ENCODE measurements at places on chromosomes 3 and 15.
A peak's percentile ranks its signal among the peaks of the same experiment; 100 is the strongest.

- DNase-seq, result no peak
These were observed 31.1 kb downstream of the ACKR4 start for GRCh38 chr3:132628157-132628556.

- no peak for DNase-seq
These were observed 76.3 kb downstream of the DTWD1 start for GRCh38 chr15:49697121-49697520.

DNA sequence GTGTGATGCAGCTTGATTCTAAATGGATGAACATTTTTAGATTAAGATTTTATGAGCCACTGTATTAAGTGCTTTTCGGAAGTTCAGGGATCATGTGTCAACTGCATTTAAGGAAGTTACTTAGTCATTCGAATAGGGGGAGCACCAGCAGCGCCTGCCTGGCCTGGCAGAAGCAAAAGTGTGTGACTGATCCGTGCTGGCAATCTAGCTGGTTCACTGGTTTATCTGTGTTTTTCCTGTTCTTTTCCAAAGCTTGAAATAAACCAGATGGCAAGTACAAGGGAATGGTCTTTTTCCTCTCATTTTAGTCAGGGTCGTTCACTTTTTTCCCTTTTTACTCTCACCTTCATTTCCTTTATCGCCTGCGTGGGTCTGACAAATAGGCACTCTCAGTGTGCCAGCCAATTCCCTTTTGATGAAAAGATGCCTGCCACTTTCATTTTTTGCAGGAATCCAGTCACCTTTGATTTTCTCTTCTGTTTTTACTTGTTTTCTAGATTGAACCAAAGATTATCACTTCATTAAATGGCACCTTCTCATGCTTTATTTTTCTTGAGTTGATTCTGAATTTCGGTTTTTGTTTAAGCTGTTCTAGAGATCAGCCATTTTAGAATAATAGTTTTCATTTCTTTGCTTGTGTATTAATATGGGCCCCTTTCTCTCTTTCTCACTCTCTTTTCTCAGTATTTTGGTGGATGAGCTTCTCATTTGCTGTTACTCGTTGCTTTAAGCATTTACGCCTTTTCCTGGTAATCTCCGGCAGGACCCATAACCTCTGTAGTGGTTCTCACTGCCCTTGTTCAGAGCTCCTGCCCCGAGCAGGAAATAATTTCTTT, 2.8 kb downstream of the ABHD2 start:
- DNase-seq, result no peak

- DNase-seq, result no peak
These were observed 11.0 kb upstream of the KNG1 start for GRCh38 chr3:186705882-186706780.

DNA sequence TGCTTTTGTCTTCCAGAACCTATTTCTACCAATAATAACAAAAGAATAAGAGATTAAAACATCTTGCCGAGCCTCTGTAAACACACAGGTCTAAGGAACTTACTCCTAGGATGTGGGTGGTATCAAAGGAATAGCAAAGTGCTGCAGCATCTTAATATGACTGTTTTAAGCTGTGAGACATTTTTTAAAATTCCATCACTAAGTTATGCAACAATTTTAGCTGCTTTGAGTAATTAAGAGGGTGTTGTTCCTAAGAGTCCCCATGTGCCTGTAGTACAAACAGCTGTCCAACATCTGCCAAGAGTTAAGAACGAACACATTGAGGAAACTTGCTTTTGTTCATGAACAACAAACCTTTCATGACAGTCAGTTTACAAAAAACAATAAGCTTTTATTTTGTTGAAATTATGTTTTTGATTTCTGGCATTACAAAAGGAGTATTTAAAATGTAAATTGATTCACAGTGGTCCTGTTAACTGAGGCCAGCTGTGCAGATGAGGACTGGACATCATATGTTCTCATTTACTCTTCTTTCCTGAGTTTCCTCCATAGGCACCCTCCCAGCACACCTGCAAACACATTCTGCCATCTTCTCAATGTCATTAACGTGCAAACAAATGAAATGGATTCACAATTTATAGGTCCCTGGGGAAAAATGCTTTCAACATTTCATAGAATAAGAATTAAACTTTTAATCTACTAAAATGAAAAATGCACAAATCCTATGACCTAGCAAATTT, 337.3 kb upstream of the ARHGEF26 start:
- no peak for DNase-seq

DNA sequence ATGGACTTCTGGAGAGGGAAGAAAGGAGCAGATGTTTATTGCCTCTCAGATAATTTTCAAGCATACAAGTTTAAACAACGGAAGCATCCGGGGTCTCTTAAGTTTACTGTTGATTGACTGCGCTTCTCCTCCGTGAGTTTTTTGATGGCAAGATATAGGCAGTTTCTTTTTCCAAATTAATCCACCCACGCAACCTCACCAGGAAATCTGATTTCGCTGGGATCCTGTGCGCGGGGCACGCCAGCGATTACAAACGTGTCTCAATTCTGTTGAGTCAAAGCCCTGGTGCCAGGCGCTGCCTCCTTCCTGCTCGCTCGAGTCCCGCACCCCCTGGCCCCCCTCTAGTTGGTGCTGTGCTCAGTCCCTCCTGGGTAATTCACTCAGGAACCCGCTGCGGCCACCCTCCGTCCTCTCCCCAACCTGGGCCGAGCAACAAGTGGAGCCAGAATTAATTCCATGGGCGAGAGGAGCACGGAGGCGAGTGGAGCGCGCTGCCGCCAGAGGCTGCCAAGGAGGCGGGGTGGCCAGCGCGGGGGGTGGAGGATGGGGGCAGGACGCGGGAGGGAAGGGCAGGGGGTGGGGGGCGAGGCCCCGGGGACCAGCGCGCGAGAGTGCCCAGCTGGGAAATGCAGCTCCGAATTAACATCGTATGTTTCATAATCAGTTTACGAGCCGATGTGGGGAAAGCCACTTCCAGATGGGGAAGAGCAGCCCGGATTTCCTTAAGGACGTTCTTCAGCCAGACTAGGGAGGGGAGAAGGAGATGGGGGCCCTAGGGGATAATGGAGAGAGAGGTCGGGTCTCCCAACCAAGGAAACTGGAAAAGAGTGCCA, 6.0 kb downstream of the WNT5A start:
- peak; percentile 50 for DNase-seq

DNA sequence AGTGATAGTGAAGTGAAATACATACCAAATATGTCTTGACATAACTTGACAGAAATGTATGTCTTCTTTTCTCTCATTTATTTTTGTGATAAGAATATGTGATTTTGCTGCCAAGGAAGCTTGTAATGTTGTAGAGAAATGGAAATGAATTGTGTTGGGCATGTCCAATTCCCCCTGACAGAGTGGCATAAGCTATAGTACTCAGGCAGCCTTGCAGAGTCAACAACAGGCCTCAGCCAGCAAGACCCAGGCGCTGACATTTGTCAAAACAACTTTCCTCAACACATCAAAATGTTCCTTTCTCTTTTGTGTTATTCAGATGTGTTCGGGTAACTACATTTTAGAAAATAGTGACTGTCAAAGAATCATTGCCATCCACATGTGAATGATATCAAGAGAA, 538.1 kb upstream of the ATP11B start:
- DNase-seq, result no peak

GRCh38 chr15:80442728-80443403, 38.7 kb downstream of the ARNT2 start:
- no peak for DNase-seq

DNA sequence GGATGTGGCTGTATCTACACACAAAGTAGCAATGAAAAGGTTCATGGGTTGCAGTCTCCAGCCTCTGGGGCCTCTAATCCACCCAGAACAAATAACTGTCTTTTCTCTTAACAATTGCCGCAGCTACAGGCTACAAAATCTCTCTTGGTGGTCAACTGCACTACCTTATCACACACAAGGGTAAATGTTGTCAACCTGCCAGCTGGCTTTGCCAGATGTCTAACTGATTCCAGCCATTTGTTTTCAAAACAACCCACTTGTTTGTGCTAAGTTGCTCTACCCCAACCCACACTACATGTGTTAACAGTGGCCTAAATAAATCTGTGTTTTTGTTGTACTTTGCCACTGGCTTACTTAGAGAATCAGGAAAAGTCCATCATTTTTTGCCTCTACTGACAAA, 447.3 kb downstream of the TAFA4 start:
- DNase-seq, result no peak

- DNase-seq, result no peak
These were observed 417.8 kb upstream of the TPM1 start for GRCh38 chr15:62624547-62625378.

GRCh38 chr3:65060904-65061303, 373.1 kb upstream of the ADAMTS9 start:
- DNase-seq, result no peak

- DNase-seq, result no peak
These were observed 103.3 kb upstream of the COL8A1 start for GRCh38 chr3:99534951-99535704.

DNA sequence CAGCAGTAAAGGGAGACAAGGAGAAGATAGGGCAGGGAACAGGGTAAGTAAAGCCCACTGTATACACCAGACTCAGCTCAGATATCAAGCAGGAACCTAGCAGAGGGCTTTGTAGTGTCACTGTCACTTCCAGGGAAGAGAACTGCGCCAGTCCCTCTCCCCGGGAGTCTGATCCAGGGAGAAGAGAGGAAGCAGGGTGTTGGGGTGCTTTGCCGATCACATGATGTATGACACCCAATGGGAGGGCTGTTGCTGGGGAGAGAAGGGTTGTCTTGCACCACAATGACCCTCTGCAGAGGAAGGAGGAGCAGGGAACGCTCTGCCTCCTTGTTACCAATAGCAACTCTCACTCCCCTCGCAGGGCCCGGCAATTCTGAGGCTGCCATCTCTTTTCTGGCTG, 147.2 kb upstream of the SLC2A2 start:
- no peak for DNase-seq

DNA sequence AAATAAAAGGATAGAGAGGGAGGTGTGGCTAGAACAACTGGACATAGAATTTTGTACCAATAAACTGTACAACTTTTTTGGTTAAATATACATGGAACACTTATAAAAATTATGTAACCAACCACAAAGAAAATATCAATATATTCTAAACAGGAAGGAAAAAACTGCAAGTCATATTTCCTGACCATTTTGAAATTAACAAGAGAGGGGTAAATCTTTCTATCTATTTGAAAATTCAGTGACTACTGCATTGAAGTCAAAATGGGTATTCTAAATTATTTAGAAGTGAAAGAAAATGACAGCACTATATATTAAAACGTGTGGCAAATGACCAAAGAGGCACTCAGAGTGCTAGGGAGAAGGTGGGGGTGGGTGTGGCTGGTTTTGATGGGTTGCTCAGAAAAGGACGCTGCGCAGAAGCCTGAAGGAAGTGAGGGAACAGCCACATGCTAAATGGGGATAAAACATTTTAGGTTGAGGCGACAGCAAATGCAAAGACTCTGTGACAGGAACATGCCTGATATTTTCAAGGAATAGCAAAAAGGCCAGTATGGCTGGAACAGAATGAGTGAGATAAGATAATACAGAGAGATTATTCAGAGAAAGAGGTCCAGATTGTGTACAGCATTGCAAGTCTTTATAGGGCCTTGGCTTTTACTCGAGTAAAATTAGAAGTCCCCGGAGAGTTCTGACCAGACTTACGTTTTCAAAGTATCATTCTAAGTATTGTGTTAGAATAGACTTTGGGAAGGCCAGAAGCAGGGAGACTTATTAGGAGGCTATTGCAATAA, 41.1 kb downstream of the ERICH6 start:
- DNase-seq, result no peak

DNA sequence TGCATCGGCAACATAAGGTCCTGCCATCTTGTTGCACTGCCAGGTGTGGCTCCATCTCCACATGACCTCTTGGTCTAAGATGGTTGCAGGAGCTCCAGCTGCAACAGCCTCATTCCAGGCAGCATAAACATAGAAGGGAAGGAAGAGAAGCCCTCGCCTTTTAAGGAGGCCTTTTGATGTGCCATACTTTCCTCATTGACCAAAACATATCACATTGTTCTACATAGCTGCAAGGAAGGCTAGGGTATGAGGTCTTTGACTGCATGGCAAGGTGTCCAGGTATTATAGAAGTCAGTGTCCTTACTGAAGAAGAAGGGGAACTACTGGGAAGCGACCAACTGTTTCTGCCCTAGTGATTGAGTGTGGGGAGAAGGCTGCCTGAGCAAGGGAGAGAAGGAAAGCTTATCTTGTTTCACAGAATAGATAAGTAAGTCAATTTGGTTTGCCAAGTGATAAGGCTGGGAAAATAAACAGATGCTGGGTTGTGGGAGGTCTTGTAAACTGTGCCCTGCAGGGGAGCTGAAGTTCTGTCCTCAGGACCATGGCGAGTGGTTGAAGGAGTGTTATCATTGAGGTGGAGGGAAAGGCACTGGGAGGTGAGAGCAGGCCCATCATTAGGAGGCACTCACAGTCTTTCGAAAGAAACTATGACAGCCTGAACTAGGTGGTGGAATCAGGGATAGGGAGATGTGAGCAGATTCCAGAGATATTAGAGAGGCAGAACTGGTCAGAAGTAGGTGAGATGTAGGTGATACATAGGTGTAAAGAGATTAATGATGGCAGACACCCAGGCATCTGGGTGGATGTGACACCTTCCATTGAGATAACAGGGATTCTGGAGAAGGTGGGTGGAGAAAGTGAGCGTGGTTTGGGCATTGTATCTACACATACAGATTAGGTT, 93.8 kb upstream of the IGF1R start:
- no peak for DNase-seq

GRCh38 chr3:170418422-170419398, at the start of gene CLDN11:
CLDN11 (plus strand) TSS chr3:170418868; CDS start chr3:170419067, 199 bp downstream.
- DNase-seq, result peak; percentile 65

DNA sequence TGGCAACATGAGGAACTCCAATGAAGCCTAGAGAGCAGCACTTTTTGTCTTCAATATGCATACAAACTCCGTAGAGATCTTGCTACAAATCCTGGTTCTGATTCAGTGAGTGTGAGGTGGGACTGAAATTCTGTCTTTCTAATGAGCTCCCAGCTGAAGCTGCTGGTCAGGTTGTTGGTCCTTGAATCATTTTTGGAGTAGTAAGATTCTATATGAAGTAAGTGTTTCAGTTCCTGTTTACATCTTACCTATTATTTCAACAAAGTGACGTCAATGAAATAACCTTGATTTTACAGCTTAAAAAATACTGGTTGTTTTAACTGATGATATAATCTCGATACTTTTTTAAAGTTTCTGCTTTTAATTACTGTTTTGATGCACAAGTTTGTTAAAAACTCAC, 33.9 kb downstream of the SHQ1 start:
- no peak for DNase-seq

GRCh38 chr3:171522651-171523050, 62.4 kb upstream of the TNIK start:
- no peak for DNase-seq

DNA sequence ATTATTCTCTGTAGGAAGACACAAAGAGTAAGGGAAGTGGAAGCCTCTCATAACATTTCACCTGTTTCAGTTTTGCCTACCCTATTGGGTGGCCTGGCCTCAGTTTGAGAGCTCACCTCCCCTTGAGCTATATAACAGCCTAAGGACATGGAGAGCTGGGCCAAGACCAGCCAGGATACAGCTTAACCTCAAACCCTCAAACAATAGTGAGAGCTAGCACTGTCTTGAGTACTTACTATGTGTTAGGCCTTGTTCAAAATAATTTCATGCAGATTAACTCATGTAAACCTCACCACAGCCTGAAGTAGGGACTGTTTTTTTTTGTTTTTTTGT, 15.0 kb upstream of the TBL1XR1 start:
- no peak for DNase-seq

- no peak for DNase-seq
These were observed 151.0 kb downstream of the CD47 start for GRCh38 chr3:107939691-107940442.

GRCh38 chr15:57059026-57059660, 140.7 kb downstream of the TCF12 start:
- DNase-seq, result no peak

GRCh38 chr15:35078221-35078915, 6.7 kb downstream of the NANOGP8 start:
- no peak for DNase-seq

GRCh38 chr3:61822588-61822987, 261.2 kb downstream of the PTPRG start:
- DNase-seq, result no peak
